ENCODE measurements at places on chromosomes 1 and 21. TPM values are rescaled to one million over a fixed set of nuclear protein-coding genes. Genes with fewer than 3 reads are reported as not detected.

GRCh38 chr1:154901591-154901990 lies 31.5 kb upstream of the KCNN3 start:
- DNase-seq: no peak

- DNase-seq: no peak
These were observed 73.8 kb upstream of the B3GALT2 start for GRCh38 chr1:193260056-193260745.

GRCh38 chr1:113870778-113871177 lies 734 bp downstream of the PTPN22 start:
- DNase-seq: no peak

Gene FCMR
- 3.3 TPM for total RNA-seq

Gene CDA
- 5.3 TPM for total RNA-seq
